ENCODE measurements at places on chromosomes 1 and 21.

GRCh38 chr1:90851711-90852050, 134.6 kb upstream of the BARHL2 start:
- DNase-seq, result no peak

DNA sequence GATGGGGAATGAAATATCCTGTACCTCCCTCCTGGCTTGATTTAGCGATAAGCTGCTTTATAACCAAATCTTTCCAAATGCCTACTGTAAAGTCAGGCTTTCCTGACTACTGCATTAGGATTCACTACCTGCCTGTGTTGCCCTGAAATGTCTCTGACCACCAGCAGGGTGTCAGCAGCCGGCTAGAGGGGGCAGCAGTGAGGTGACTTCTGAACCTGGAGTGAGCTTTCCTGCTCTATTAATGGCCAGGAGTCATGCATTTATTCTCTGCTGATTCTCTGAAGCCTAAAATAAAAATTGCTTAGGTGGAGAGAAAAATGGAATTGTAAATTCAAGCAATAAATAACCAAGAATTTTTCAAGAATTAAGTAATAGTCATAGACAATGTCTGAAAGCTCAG, 2.5 kb downstream of the BACE2 start:
- DNase-seq, result no peak

GRCh38 chr1:173410794-173411236, 66.3 kb upstream of the PRDX6 start:
- no peak for DNase-seq

DNA sequence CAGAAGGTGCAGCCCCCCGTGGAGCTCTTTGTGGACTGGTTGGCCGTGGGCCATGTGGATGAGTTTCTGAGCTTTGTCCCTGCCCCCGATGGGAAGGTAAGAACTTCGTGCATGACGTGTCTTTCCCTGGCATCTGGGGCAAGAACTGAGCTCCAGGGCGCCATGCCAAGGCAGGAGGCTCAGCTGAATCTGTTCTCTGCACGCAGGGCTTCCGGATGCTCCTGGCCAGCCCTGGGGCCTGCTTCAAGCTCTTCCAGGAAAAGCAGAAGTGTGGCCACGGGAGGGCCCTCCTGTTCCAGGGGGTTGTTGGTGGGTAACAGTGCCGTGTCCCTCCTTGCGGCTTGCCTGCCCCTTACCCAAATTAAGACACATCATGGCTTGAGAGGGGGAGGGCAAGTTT, 27.7 kb downstream of the PADI3 start:
- DNase-seq, result peak; percentile 14

GRCh38 chr1:220182656-220183055, 88.7 kb downstream of the IARS2 start:
- DNase-seq, result no peak

- no peak for DNase-seq
Observed at GRCh38 chr1:42777852-42778251, 6.9 kb upstream of the TMEM269 start.

DNA sequence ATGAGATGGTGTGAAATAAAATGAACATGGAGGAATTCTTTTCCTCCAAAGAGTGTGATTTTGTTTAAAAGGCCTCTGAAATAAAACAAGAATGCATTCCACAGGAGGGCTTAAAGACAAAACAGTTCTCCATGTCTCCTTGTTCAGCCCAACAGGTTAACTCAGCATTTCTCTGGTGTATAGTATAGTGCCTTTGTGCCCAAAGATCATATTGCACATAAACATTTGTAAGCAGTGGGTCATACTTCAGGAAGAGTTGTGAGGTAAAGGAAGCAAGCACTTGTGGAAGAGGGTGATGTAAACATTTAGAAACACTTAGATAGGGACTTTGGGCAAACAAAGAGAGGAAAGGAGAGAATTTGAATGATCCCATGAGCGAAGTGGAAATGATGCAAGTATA, 433.9 kb downstream of the SIPA1L2 start:
- DNase-seq, result no peak

DNA sequence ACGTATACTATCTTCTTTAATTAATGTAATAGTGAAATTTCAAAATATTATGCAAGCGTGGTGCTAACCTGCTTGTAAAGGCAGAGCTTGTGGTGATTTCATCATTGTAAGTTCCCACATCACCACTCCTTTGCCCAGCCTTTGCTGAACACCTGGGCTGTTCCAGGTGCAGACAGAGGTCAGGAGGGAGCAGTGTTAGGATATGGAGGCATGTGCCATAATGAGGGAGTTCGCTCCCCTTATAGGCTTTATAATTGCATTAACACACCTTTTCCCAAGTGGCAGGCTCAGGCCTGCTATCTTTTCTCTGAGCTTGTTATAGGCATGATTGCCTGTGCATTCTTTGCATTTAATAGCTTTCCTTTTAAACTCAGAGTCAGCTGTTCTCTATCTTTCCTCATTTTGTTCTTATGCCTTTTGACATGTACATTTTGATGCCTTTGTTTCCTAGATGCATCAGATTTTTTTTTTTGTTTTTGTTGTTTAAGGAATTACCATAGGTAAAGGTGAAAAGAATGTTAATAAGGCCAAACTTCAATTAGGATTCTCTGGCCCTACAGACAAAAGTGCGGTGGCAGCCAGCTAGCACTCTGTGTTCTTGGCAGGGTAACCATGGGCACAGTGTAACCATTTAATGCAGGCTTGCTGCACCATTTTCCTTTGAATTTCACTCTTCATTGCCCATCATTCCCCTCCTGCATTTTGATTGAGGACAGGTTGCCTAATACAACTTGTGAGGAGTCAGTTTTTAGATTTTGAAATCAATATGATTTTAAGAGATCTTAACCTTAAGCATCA, 12.6 kb downstream of the NPL start:
- peak; percentile 10 for DNase-seq

- no peak for DNase-seq
Observed at GRCh38 chr1:94081566-94082344, 39.2 kb downstream of the ABCA4 start.

GRCh38 chr1:201004732-201005131, 18.8 kb downstream of the KIF21B start:
- no peak for DNase-seq

GRCh38 chr1:233367057-233367803, 39.7 kb downstream of the MAP3K21 start:
- no peak for DNase-seq

- no peak for DNase-seq
Observed at GRCh38 chr1:32780628-32781234, 36.4 kb downstream of the YARS1 start.

DNA sequence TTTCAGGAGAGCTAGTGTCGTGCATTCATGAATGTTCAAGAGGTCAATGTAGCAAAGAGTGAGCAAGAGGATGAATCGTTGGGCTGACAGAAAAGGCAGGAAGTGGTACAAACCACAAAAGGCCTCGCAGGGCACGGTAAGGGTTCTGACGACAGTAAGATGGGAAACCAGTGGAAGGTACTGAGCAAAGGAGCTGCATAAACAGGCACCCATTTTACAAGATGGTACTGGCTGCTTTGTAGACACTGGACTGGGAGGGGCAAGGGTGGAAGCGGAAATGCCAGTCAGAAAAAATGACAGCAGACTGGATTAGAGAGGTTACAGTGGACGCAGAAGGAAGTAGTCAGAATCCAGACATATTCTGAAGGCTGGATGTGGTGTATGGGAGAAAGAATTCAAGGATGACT, 123.5 kb downstream of the PTPN14 start:
- no peak for DNase-seq

- DNase-seq, result no peak
Observed at GRCh38 chr1:92399076-92399475, 87.6 kb downstream of the GFI1 start.

- no peak for DNase-seq
Observed at GRCh38 chr1:21451212-21451611, 11.3 kb downstream of the NBPF3 start.

GRCh38 chr1:209344156-209344555, 239.4 kb upstream of the CAMK1G start:
- DNase-seq, result no peak

- DNase-seq, result no peak
Observed at GRCh38 chr1:178792394-178792793, 67.3 kb downstream of the RALGPS2 start.

DNA sequence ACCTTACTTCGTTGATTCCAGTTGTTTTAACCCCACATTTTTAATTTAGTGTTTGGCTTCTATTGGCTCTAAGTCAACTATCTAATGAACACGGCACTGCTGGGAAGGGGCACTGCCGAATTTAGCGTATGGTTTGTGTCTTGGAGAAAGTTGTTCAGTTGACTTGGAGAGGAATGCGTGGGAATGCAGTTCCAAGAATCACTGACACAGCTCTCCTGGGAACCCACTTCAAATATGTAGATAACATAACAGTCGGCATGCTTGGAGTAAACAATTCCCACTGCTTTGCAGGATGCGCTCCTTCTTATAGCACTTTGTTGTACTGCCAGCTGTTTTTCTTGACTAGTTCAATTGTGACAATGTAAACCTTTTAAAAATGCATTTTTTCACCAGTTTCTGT, 104.3 kb downstream of the RYR2 start:
- DNase-seq, result no peak

GRCh38 chr1:165344198-165344597, 12.3 kb downstream of the LMX1A start:
- DNase-seq, result no peak

GRCh38 chr1:244163861-244164510, 112.9 kb downstream of the ZBTB18 start:
- DNase-seq, result no peak
